ENCODE measurements at places on chromosomes 4 and X.

GRCh38 chr4:152095701-152096070 lies 334.9 kb upstream of the GATB start:
- no peak for DNase-seq

- no peak for DNase-seq
Observed at GRCh38 chr4:5050520-5051277, 581 bp upstream of the STK32B start.

GRCh38 chrX:109049416-109049815 lies 313.1 kb upstream of the IRS4 start:
- DNase-seq, result no peak

DNA sequence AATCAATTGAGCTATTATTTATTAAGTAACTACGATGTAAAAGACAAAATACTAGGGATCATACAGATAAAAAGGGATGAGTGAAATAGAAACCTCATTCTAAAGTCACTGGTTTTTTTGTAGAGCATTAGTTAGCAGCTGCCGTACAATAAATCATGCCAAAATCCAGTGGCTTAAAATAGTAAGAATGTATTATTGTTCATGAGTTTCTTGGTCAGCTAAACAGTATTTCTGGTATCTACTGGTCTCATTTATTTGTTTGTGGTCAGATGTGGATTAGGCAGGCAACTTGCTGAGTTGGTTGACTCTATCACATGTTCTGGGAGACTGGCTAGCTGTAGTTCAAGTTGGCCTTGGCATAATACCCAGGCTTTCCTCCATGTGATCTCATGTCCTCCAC lies 667.3 kb downstream of the GALNTL6 start:
- no peak for DNase-seq

GRCh38 chr4:159766241-159766640 lies 663.4 kb downstream of the RAPGEF2 start:
- no peak for DNase-seq

- no peak for DNase-seq
Observed at GRCh38 chr4:165379678-165380064, 863 bp downstream of the CPE start.

- no peak for DNase-seq
Observed at GRCh38 chrX:12548341-12548740, 242.9 kb upstream of the PRPS2 start.

GRCh38 chrX:37753384-37753783 lies 26.5 kb upstream of the CYBB start:
- no peak for DNase-seq

GRCh38 chr4:147836807-147837206 lies 104.9 kb downstream of the ARHGAP10 start:
- DNase-seq, result no peak

- no peak for DNase-seq
Observed at GRCh38 chrX:34764852-34765361, 107.8 kb upstream of the TMEM47 start.

GRCh38 chrX:71222929-71223328 lies at the start of gene GJB1:
Gene GJB1 (plus strand): TSS chrX:71223224. CDS start chrX:71223708, 484 bp downstream.
- no peak for DNase-seq

GRCh38 chrX:22237479-22237878 lies 35.2 kb upstream of the CBLL2 start:
- DNase-seq, result no peak

DNA sequence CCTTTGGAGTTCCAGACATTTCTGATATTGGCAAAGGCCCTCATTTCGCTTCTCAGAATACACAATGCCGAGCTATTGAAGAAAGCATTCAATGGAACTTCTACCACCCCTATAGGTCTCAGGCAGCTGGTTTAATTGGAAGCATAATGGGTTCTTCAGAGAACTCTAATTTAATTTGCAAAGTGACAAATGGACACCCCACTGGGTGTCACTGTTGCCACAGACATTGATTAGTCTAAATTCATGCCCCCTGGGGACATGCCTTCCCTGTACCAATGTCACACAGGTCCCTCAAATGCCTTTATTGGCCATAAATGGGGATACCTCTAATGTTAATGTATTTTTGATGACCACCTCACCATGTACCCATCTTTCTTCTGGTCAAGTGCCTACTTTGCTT lies 22.9 kb upstream of the TMEM255A start:
- DNase-seq, result no peak

GRCh38 chrX:56986138-56986537 lies 9.2 kb downstream of the SPIN3 start:
- DNase-seq, result no peak

GRCh38 chr4:147821555-147821954 lies 89.7 kb downstream of the ARHGAP10 start:
- DNase-seq, result no peak

GRCh38 chr4:88439161-88439760 lies 17.7 kb upstream of the HERC5 start:
- no peak for DNase-seq

DNA sequence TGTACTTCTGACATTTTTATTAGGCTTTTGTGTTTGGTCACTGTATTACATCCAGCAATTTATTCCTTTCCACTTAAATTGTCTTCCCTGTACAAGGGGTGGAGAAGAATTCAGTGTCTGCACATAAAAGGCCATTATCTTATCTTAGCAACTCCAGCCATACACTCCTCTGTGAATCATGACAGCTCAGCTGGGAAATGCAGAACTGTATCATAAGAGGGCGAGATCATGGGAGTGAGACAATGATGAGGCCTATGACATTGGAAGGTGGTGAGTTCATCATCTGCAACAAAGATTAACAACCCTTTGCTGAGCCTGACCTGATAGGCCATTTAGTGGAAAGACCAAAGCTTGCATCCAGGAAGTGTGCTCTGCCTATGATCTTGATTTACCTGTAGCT lies 33.3 kb downstream of the SLIT2 start:
- no peak for DNase-seq

- DNase-seq, result no peak
Observed at GRCh38 chr4:140904904-140905303, 148.7 kb upstream of the TBC1D9 start.

- DNase-seq, result no peak
Observed at GRCh38 chrX:18389966-18390365, 35.4 kb upstream of the CDKL5 start.

DNA sequence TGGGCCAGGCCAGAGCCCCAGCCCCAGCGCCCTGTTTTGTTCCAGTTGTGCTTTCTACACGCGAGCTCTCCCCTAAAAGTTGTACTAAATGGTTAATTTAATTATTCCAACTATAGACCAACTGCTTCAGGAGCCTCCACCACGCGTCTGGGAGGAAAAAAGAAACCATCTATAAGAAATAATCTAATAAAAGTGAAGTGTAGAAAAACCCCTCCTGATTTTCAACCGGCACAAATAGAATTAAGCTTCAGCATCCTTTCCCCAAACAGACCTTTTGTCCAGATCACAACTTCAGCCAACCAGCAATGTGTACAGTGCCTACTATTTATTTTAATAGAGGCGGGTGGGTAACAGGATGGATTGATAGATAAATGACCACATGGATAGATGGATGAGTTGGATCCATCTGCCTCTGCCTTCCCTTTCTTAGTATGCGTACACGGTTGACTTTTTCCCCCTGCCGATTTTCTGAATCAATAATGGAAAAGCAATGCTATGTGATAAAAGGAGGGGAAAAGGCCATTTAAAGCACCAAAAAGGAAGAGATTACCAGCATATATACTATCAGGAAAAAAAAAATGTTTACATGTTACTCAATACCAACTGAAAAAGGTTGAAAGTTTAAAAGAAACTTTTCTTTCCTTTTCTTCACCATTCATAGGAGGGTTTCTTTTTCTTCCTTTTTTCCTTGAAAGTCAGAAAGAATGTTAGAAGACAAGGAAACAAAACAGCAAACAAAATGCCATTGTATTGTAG lies 3.7 kb upstream of the PHOX2B start:
- DNase-seq, result no peak

DNA sequence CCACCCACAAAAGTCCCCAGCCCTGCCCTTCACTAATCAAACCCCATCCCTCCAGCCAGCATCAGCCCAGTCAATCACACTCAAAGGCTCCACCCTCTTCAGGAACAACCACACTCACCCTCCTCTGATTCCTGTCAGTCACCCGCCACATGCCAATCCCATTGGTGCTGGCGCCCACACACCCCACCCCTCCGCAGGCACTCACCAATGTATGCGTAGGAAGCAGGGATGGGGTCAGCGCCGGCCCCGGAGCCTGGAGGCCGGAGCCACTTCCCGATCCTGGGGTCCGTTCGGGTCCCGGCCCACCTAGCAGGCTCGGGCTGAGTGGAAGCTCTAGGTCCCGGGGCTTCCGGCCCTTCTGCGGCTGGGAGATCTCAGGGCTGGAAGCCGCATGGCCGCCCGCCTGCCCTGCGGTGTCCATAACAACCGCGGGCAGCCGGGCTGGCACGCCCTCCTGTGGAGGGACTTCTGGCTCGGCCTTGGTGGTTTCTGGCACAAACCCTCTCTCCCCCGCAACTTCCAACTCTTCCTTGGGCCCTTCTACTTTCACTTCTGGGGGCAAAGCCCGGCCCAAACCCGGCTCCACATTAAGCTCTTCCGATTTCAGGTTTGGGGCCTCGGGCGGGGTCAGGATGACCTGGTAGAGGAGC lies 7.9 kb upstream of the CFP start:
- no peak for DNase-seq

GRCh38 chr4:163764569-163764968 lies 270.1 kb downstream of the TMA16 start:
- no peak for DNase-seq

- no peak for DNase-seq
Observed at GRCh38 chr4:48247142-48247877, 22.3 kb downstream of the TEC start.

- DNase-seq, result no peak
Observed at GRCh38 chrX:19225909-19226308, 103.6 kb upstream of the ADGRG2 start.
